Esophagus mucosa (tissue), 1 donor: ENCODE measurements at places on chromosomes 1 and 21. TPM values are rescaled to one million over a fixed set of nuclear protein-coding genes. Genes with fewer than 3 reads are reported as not detected.
A peak's percentile ranks its signal among the peaks of the same experiment; 100 is the strongest.

Gene PROX1
- 0.88 TPM for total RNA-seq

GRCh38 chr1:159944623-159945455 is 574 bp downstream of the IGSF9 start:
- no peak for ATAC-seq

Gene LDLRAD1
- 0.24 TPM for total RNA-seq

Gene E2F2
- total RNA-seq = 13.9 TPM

DNA sequence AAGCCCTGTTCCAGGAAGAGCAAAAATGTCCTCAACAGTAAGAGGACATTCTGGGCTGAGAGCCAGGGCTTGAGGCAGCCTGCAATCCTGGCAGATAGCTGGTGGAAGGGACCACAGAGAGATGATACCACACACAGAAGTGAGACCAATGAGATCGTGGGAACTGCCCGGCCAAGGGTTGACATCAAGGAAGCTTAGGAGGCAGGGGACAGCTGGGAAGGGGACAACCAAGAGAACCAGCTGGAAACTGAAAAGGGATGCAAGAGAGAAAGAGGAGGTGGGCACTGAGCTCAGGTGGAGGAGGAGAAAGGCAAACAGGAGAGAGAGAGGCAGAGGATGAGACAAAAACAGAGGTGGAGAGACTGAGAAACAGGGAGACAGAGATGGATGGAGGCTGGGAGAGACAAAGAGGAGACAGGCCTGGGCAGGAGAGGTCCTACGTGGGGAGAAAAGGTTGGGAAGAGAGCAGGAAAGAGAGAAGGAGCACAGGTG is 9.2 kb downstream of the PDZK1IP1 start:
- ATAC-seq = no peak

Gene GCSAML
- total RNA-seq = not detected

DNA sequence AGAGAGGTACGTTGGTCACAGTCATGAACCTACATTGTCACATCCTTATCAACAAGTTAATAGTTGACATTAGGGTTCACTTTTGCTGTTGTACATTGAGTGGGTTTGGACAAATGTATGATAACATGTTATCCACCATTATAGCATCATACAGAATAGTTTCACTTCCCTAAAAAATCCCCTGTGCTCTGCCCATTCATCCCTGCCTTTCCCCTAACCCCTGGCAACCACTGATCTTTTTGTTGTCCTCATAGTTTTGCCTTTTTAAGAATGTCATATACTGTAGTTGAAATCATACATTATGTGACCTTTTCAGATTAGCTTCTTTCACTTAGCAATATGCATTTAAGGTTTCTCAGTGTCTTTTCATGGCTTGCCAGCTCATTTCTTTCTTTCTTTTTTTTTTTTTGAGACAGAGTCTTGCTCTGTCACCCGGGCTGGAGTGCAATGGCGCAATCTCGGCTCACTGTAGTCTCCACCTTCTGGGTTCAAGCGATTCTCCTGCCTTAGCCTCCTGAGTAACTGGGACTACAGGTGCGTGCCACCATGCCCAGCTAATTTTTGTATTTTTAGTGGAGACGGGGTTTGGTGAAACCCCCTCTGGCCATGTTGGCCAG is 50.6 kb downstream of the UCK2 start:
- no peak for ATAC-seq

- ATAC-seq = peak; percentile 65
Measured at GRCh38 chr1:63592536-63593302, 492 bp upstream of the PGM1 start.

Gene C1orf87
- total RNA-seq = not detected
